ENCODE measurements at places on chromosomes 7 and 10. TPM values are rescaled to one million over a fixed set of nuclear protein-coding genes. Genes with fewer than 3 reads are reported as not detected.

LRRC27 gene
- total RNA-seq = 6.7 TPM

CUBN gene
- 0.70 TPM for total RNA-seq

ZNF853 gene
- total RNA-seq = 0.06 TPM

SPACDR gene
- total RNA-seq = 0.66 TPM

HECW1 gene
- 5.6 TPM for total RNA-seq

WDR86 gene
- total RNA-seq = not detected
